ENCODE measurements at places on chromosomes 11 and 22.

DNA sequence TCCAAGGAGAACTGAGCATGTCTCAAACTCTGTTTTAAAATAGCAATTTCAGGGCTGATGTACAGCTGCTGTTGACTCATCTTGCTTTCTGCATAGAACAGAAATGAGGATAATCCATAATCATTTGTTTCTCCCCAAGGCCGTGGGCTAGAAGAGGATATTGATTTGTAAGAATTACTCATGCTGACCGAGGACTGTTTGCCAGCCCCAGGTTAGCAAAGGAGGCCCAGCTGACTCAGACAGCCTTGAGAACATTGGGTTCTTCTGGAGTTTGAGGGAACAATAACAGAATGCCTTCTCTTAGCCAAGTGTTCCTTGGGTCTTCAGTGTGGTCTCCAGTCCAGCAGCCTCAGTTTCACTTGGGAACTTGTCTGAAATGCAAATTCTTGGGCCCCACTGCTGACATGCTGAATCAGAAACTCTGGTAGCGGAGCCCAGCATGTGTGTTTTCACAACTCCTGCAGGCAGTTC is 92.0 kb downstream of the ZC3H12C start:
- no peak for DNase-seq

GRCh38 chr11:32918427-32918826 is 25.8 kb downstream of the QSER1 start:
- DNase-seq: no peak

GRCh38 chr11:115652496-115652895 is 148.3 kb upstream of the CADM1 start:
- no peak for DNase-seq

DNA sequence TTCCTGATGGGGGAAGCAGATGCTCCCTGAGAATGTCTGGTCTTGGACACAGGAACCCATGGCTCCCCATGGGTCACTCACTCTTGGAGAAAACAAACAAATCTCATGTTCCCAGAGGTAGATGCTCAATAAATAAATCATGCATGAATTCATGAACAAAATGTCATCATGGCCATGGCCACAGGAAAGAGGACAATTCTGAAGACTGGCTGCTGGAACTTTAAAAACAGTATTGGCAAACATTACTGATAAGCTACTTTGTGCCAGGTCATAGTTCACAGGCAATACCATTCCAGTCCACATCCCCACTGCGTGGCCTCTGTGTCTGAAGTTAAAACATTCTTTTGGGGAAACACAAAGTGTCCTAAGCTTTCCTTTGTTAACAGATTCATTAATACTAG is 9.2 kb upstream of the SMIM35 start:
- DNase-seq: no peak

DNA sequence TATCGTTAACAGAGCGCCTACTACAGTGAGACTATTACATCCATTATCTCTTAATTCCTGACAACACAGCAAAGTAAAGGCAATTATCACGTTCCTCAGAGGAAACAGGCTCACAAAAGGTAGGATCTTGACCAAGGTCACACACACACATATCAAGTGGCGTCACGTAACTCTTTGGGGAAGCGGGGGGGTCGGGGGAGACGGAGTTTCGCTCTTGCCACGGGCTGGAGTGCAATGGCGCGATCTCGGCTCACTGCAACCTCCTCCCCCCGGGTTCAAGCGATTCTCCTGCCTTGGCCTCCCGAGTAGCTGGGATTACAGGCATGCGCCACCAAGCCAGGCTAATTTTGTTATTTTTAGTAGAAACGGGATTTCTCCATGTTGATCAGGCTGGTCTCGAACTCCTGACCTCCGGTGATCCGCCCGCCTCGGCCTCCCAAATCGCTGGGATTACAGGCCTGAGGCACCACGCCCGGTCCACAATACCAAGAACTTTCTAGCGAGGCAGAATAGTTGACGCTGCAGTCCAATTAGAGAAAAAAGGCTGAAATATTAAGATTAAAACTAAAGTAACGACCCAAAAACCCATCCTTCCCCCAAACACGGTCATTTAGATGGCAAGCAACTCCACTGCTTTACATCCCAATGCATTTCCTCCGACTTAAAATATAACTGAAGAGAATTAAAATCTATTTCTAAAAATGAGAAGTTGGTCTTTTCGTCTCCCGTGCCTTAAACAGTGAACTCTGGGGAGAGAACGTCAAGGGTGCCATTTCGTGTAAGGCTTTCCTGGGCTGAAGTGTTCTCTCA is 1.2 kb downstream of the DDX17 start:
- no peak for DNase-seq

- DNase-seq: no peak
Measured at GRCh38 chr22:17580441-17581031, 17.2 kb downstream of the SLC25A18 start.

- DNase-seq: no peak
Measured at GRCh38 chr22:17471886-17472535, 91.3 kb upstream of the SLC25A18 start.

DNA sequence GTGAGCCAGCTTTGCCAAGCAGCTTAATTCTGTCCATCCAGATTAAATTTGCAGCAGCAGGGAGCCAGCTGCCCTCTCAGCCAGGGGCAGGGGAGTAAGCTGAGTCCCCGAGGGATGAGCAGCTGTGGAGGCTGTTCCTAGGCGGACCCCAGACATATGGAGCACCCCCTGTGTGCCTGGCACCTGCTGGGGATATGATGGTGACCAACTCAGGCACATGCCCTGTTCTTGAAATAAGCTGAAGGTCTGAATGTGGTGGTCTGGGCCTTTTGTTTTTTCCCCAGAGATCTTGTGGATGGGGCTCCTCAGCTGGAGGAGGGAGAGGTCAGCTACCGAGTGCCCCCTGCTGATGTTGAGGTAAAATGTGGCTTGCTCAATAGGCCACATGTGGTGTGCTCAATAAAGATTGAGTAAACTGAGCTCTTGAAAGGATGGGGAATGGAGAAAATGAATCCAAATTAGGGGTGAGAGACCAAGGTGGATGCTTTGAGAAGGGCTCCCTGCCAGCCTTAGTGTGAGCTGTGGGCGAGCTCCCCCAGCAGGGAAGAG is 103.3 kb upstream of the NNMT start:
- DNase-seq: no peak

Measured in BJ (cell line).